ENCODE measurements at places on chromosomes 5 and 9. TPM values are rescaled to one million over a fixed set of nuclear protein-coding genes. Genes with fewer than 3 reads are reported as not detected.

CCDC107 gene
- 17.6 TPM for total RNA-seq

IFT74 gene
- total RNA-seq, result 6.4 TPM

PCDHB7 gene
- 0.31 TPM for total RNA-seq

DNA sequence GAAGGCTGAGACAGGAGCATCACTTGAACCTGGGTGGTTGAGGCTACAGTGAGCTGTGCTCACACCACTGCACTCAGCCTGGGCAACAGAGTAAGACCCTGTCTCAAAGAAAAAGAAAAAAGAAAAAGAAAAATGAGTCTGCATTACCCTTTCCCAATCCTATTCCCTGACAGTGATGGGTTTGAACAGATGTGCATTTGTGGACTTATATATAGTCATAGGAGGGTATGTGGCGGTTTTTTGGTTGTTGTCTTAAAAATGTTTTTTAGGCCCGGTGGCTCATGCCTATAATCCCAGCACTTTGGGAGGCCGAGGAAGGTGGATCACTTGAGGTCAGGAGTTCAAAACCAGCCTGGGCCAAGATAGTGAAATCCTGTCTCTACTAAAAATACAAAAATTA lies 13.4 kb downstream of the HDHD3 start:
- DNase-seq, result no peak

- DNase-seq, result no peak
Measured at GRCh38 chr5:54990841-54991258, 5.5 kb upstream of the ESM1 start.

GRCh38 chr5:164577742-164578141 lies 1072.3 kb downstream of the MAT2B start:
- no peak for DNase-seq

DNA sequence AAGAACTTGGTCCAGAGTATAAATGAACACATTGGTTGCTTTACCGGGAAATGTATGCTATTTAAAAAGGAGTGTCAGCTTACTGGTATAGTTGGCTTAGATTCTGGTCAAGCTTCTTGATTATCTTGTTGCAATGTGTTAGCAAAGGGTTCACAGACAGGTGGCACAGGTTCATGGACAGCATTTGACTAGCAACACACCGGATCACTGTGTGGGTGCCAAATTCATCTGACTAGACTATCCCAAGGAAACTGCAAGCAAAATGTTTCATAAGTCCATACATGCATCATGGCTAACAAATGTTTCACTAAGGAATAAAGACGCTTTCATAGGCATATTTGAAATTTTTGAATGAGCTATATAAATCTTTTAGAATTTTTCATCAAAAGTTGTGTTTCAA lies 274.1 kb downstream of the PLK2 start:
- DNase-seq, result no peak

PRR7 gene
- 13.0 TPM for total RNA-seq

SCGB3A2 gene
- not detected for total RNA-seq

DNA sequence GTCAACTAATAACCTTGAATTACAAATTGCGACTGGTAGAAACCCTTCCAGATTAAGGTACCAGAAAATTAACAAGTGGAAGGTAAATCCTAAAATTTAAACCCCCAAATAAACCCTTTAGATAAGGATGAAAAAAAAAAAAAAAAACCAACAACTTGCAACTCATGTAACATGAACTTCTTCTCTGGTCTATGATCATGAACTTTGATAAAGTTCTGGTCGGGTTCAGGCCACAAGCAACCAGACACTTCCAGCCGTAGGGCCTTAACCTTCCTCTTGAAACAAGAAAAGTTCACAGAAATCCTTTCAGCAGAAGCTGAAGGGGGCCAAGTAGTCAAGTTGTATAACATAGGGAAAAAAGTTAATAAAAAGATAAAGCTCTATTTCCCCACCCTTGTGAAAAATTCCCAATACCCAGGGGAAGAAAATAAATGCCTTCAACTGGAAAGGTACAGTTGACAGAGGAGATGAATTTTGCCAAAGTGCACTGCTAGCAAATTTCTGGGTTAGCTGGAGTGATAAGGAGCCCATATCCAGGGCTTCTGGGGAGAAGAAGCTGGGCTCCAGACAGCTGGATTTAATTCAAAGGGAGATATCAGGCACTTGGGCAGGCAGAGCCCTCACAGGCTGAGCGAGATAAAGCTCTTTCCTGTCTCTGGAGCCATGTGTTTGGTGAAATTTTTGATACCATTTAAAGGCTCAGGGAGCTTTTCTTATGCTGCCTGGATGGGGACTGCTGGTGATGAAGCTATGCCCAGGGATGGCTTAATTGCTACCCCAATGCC lies 234.2 kb upstream of the PANK3 start:
- DNase-seq, result no peak

GRCh38 chr5:24118351-24118750 lies 526.4 kb downstream of the CDH10 start:
- no peak for DNase-seq

OR4F3 gene
- 0.61 TPM for total RNA-seq

DNA sequence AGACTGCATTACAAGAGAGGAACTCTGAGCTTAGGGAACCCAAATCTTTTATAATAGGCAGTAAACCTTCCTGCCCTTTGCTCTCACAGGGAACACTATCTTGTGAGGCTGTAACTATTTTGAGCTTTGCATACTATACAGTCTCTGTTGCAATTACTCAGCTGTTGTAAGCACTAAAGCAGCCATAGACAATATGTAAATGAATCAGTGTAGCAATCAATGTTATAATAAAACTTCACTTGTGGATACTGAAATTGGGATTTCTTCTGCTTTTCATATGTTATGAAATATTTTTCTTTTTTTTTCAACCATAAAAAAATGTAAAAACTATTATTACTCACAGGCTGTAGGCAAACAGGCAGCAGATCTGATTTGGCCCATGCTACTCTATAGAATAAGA lies 16.7 kb upstream of the UBQLN1 start:
- no peak for DNase-seq

DNA sequence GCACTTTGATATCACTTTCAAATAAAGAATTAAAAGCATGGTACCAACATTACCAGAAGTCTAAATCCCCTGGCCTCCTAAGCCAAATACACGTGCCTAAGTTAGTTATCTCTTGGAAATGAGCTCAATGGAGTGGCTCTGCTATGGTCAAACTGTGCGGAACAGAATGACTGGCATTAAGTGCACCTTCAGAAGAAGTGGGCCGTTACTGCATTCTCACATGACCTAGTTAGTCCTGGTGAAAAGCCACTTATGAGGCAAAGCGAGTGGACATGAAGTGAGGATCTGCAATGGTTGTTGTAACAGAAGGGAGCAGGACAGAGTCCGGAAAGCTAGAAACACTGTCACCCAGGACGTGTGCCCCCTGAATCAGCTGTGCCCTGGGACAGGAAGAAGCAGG lies 633.1 kb downstream of the IRX1 start:
- no peak for DNase-seq

DNA sequence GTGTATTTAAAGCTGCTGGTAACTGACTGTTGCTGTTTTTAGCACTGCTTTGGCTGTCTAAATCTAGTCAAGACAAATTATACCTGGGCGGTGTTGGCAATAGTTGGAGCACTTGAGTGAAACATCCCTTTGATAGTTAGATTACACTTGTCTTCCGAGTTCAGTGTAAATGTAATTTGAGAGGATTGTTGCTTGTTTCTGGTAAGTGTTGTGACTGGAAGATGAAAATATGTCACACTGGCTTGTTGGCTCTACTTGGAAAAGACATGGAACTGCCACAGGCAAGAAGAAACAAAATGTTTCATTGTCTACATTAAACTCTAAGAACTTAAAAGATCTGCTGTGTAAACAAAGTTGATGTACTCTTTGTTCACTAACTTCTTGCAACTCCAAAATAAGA lies 49.2 kb upstream of the PTPRD start:
- no peak for DNase-seq

CYSRT1 gene
- 0.29 TPM for total RNA-seq

- DNase-seq, result no peak
Measured at GRCh38 chr5:57719216-57719615, 236.6 kb upstream of the ACTBL2 start.

DNA sequence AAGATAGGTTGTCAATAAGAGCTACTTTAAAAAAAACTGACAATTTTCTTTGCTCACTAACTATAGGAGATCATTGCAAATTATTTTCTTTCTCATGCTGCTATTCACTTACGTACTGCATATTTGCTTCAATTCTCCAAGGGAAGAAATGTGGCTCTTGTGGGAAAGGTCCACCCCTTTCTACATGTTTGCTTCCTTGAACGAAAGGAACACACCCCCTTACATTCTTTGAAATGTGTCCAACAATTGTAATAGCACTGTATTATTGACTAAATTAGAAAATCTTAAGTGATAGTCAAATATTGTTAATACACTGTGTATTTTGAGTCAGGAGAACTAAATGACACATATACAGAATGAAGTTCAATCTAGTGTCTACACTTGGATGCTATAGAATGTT lies 5.2 kb downstream of the MEF2C start:
- DNase-seq, result no peak

DNA sequence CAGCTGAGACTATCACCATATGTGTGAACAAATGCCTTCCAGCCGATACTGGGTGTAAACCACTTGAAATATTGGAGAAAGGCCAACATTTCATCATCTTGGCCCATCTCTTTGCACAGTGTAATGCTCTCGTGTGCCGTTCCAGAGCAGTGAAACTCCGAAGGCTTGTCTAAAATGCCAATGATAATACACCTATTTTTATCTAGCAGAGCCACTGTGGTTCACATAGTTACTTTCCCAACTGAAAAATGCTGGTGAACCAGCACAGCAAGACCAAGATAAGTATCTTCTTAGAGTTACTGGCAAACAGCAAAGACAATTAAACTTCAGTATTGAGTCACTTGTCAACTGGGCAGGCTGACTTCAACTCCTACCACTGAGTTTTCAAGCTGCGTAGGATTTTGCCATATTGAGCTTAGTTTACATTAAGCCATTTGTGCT lies 379.9 kb upstream of the ACTBL2 start:
- no peak for DNase-seq

GRCh38 chr5:178784391-178784790 lies 53.9 kb upstream of the ZNF354A start:
- DNase-seq, result peak; percentile 0

IRX2 gene
- not detected for total RNA-seq

GRCh38 chr9:16608906-16609305 lies 261.6 kb downstream of the BNC2 start:
- DNase-seq, result no peak

CXCL14 gene
- 2.7 TPM for total RNA-seq

DNA sequence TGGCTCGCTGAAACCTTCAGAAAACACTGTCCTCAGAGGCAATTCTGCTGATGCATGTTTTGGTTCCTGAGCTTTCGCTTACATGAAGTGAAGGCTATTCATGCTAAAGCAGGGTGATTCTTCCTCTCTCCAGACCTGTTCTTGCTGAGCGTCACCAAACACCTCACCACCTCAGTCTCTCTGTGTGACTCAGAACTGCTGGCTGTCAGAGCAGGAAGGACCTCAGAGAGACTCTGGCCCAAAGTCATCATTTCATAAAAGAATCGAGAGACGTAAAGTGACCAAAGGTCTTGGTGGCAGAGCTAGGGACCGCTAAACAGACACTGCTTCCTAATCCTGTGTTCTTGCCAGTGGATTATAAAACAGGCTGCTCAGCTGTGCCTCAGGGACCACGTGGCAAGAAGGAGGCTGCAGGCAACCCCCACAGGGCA lies 73.8 kb downstream of the LHFPL2 start:
- DNase-seq, result no peak

DNA sequence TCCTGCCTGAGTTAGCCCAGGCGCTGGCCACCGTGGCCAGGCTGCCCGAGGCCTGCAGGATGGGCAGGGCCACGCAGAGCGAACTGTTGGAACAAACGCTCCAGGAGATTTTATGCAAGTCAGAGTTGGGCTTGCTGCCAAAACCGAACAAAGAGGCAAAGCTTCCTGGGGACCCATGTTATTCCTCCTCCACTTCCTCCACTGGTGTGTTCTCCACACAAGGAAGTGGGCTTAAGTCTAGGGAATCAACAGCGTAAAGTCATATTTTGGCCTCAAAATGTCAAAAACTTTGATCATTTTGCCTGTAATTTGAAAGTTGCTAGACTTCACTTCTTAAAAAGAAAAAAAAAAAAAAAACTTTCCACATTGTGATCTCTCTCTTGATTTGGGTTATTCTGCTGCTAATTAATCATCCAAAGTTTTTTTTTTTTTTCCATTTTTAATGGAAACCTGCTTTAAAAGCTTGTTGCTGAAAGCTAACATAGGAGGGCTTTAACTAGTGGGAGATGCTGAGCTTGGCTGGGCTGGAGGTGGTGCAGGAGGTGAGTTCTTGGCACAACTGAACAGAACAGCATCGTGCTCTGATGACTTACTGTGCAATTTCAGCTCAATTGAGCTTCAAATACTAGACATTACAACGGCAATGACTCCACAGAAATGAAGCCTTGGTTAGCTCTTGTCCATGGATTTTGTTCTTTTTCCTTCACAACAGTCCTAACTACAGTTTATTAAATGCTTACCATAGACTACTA lies 73.0 kb downstream of the PTPDC1 start:
- no peak for DNase-seq

MEIKIN gene
- total RNA-seq, result not detected

All from right lobe of liver (tissue), 6 donors.